Caco-2 (cell line): ENCODE measurements at places on chromosomes 11 and 22. TPM values are rescaled to one million over a fixed set of nuclear protein-coding genes. Genes with fewer than 3 reads are reported as not detected.

DNA sequence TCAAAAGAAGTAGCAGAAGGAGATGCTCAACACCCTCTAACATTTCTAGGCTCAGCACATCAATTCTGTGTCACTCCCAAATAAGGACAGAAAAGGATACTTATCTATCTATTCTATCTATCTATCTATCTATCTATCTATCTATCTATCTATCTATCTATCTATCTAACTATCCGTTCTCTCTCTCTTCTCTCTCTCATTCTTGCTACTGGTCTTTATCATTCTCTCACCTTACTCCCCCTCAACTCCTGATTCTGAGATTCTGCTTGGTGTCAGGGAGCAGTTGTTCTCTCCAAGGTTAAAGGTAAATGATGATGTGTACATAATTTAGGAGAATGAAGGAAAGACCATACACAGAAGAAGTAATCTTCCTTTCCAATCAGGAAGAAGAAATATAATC is at the start of gene OR10G6:
Gene OR10G6, minus strand, starts transcription at position 43 of the 400 bp plus-strand sequence. Its CDS starts 0 bp downstream, at position 43.
- DNase-seq: no peak

KCNC1 gene
- total RNA-seq: 0.07 TPM in 2 replicates

- peak; percentile 75 for DNase-seq
Observed at GRCh38 chr22:49930596-49931412, 12.4 kb downstream of the CRELD2 start.

TECTA gene
- total RNA-seq: 0.37 and 0.41 TPM in 2 replicates

OR5A1 gene
- not detected in 2 replicates for total RNA-seq

- DNase-seq: no peak
Observed at GRCh38 chr22:18069041-18069440, 8.7 kb upstream of the PEX26 start.

GRCh38 chr11:133921026-133921425 is 35.7 kb downstream of the IGSF9B start:
- no peak for DNase-seq

DNA sequence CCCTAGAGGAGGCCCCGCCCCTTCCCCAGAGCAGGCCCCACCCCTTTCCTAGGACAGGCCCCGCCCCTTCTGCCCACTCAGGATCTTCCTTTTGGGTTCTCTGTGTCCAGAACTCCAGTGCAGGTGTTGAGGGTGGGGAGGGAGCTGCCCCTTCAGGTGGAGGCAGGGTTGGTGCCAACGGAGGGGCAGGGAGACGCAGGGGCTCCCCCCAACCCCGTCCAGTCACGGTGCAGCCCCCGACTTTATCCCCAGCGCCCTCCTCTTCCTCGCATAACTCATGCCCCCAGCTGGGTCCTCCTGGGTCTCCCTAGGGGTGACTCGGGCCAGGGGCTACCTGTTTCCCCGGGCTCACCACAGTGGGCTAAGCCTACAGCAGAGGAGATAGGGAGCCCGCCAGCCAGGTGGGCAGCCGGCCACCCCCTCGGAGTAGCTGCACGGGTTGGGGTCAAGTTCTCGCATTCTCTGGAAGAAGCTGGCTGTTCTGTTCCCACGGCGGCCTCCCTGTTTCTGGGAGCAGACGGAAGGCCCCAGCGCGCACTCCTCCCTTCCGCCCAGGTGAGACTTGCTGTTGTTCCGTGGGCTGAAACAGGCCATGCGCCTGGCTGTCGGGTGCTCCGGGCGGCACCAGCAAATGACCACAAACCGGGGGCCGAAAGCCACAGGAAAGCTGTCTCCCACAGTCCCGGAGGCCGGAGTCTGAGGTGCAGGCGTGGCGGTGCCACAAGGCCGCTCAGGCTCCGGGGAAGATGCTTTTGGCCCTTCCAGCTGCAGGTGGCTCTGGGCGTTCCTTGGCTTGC is 38.9 kb downstream of the MUC2 start:
- peak; percentile 32 for DNase-seq

- no peak for DNase-seq
Observed at GRCh38 chr11:35373284-35373933, 45.9 kb downstream of the SLC1A2 start.

DNA sequence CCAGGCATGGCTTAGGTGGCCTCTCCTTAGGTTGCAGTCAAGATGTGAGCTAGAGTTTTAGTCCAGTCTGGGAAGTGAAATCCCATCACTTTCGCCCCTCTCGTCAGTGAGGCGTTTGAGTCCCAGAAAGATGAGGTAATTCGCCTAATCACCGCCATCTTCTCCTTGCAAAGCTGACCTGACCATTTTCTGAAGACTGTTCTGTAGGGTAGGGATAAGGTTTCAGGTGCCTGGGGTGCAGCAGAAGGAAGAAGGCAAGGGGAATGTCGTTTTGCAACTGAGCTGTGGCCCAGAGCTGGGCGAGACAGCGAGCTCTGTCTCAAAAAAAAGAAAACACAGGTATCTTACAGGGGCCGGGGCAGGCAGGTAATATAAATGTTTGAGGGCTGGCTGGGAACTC is 61.7 kb upstream of the CECR2 start:
- DNase-seq: no peak

DNA sequence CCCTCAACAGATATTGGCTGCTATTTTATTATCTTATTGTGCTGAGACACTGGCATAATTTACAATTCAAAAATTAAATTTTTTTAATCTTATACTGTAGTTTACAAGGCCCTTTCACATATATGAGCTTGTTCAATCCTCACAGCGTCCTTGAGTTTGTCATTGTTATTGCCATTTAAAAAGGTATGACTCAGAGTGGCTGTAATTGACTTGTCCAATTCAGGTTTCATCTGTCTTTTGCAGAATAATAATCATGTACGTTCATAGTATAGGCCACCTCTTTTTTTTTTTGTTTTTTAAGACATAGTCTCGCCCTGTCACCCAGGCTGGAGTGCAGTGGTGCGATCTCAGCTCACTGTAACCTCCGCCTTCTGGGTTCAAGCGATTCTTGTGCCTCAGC is 11.5 kb downstream of the PTPRJ start:
- DNase-seq: no peak

- no peak for DNase-seq
Observed at GRCh38 chr11:11916981-11917399, 75.2 kb downstream of the USP47 start.

CBLIF gene
- total RNA-seq: not detected in 2 replicates

DNA sequence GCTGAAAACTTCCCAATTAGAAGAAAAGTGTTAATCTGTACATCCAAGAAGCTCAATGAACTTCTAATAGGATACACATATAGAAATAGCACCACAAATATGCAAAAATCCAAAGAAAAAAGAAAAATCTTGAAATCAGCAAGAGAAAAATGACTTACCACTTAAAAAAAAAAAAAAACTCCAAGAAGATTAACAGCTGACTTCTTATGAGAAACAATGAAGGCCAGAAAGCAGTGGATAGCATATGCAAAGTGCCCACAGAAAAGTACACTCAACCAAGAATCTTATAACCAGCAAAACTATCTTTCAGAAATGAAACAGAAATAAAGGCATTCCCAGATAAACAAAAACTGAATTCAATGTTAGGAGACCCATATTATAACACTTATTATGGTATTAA is 29.9 kb upstream of the OR5B12 start:
- no peak for DNase-seq

MOGAT2 gene
- 0.39 and 0.56 TPM in 2 replicates for total RNA-seq

GRCh38 chr11:80779905-80780605 is 1339.2 kb upstream of the TENM4 start:
- DNase-seq: no peak

DNA sequence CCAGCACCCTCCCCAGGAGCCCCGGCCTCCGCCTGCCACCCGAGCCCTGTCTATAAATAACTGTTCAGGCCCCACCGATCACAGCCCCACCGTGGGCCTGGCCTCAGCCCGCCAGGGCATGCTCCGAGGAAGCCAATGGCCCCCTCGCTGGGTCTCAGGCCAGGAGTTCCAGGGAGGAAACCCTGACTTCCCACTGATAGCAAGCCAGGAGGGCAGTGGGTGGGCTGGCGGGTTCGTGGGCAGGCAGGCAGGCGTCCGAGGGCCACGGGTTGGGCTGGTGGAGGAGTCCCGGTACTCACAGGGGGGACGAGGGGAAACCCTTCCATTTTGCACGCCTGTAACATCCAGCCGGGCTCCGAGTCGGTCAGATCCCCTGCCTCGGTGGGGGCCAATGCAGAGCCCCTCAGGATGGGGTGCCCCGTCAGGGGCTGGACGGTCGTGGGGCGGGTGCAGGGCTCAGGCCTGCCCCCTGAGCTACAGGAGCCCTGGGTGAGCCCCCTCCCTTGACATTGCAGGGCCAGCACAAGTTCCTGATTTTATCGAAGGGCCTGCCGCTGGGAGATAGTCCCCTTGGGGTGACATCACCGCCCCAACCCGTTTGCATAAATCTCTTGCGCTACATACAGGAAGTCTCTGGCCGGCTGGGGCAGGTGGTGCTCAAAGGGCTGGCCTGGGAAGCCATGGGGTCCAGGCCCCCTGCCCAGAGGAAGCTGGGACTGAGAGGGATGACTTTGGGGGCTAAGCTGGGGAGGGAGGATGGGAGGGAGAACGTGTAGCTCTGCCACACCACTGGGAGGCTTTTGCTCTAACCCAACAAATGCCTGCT is at the start of gene SPI1:
Gene SPI1, minus strand, starts transcription at position 538 of the 826 bp plus-strand sequence. Its CDS starts 194 bp downstream, at position 344.
- DNase-seq: no peak

GRCh38 chr22:32803738-32804435 is 2.4 kb downstream of the TIMP3 start:
- no peak for DNase-seq

GRCh38 chr11:6633422-6634408 is 14.5 kb upstream of the TPP1 start:
- DNase-seq: no peak
